Dermis microvascular lymphatic vessel endothelial cell (primary cell): ENCODE measurements at places on chromosomes 2 and 18. TPM values are rescaled to one million over a fixed set of nuclear protein-coding genes. Genes with fewer than 3 reads are reported as not detected.

DNA sequence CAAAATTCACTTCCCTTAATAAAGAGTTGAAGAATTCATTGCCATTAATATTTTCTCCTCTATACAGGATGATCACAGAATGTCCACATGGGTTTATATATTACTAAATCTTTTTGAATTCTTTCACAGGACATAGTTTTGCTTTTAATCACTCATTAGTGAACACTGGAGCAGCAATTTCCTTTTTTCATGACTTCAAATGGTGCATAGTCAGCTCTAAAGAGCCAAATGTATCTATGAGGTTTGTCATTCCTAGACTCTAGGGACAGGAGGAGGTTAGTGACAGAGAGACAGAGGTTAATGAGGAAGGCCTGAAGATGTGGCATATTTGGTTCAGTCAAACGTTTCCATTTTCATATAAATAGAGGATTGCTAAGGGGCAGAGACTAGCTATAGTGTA, 111.8 kb downstream of the FSHR start:
- DNase-seq: no peak

- DNase-seq: peak; percentile 40
These were observed 948.0 kb downstream of the DSC3 start for GRCh38 chr18:30094556-30094955.

DNA sequence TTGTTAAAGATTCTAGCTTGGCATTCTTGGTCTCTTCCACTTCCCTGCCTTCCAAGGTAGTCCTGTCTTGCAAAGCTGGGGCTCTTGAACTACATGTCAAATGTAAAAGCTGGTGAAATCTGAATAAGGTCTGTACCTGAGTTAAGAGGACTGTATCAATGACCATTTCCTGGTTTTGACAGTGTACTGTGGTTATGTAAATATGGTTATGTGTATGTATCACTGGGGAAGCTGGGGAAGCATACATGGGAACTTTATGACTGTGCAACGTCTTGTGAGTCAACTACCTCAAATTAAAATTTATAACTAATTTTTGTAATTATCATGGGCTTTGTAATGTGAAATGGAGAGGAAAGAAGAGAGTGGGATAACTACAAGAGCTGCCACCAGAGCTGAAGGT, 81.7 kb downstream of the COL4A4 start:
- DNase-seq: no peak

DNA sequence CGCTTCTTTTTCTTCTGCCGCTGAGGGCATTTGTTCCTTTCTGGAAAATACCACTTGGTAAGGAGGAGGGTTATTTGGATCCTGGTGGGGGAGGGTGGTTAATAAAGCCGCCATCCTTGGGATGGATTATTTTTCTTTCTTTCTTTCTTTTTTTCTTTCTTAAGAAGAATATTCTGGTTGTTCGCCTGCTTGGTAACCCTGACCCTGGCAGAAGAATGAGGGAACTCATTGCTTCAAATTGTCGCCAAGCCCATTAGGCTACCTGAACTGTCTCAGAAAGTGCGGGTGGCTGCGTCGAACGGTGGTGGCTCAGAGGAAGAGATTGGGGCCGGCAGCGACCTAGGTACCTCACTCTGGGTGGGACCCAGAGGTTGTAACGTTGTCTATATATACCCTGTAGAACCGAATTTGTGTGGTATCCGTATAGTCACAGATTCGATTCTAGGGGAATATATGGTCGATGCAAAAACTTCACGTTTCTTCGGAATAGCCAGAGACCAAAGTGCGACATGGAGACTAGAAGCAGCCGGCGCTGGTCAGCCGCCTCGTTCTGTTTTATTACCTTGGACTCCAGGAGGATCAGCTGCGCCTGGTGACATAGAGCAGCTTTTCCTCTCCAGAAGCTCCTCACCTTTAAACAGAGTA, 1.3 kb upstream of the HOXD4 start:
- no peak for DNase-seq

Gene AQP12B
- not detected in 2 replicates for total RNA-seq

DNA sequence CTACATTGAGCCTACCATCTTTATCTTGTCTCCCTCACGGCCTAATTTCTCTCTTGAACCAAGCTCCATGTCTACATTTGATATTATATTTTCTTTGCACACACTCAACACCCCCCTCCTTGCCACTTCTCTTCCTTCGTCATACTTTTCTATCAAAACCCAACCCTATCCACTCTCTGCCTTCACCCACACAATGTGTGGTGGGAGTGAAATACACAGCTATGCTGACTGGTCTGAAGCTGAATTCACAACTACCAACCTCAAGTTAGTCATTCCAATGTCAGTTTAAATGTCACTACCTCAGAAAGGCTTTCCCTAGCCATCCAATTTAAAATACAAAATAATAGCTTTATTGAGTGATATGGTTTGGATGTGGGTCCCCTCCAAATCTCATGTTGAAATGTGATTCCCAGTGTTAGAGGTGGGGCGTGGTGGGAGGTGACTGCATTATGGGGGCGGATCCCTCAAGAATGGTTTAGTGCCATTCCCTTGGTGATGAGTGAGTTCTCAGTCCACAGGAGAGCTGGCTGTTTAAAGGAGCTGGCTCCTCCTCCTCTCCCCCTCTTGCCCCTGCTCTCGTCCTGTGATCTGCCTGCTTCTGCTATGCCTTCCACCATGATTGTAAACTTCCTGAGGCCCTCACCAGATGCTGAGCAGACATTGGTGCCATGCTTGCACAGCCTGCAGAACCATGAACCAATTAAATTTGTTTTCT, 112.1 kb downstream of the DTNB start:
- no peak for DNase-seq

- peak; percentile 13 for DNase-seq
These were observed at the start of gene FLACC1 for GRCh38 chr2:201357221-201357620. Gene FLACC1, minus strand, starts transcription at chr2:201357345. Its CDS starts 5,941 bp downstream, at chr2:201351404.

DNA sequence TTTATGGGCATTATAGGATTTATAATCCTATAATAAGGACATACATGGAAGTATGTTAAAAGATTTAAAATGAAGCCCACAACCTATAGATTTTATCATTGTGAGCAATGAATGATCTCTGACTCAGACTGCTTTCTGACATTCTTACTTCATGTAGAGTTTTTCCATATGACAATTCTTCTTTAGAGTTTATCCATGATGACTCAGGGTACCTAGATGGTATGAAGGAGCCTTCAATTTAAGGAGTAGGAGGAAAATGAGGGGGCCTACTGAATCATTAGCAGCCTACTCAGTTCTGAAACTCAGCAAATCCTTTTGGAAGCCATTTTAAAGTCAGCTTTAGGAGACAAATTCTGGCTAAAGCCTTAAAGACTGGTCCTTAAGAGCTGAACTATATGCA, 10.4 kb downstream of the PELI1 start:
- DNase-seq: peak; percentile 18

DNA sequence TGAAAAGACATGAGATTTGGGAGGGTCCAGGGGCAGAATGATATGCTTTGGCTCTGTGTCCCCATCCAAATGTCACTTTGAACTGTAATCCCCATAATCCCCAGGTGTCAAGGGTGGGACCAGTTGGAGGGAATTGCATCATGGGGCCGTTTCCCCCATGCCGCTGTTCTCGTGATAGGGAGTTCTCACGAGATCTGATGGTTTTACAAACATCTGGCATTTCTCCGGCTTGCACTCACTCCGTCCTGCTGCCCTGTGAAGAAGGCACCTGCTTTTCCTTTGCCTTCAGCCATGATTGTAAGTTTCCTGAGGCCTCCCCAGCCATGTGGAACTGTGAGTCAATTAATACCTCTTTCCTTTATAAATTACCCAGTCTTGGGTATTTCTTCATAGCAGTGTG, 51.4 kb downstream of the LPIN1 start:
- DNase-seq: no peak

- peak; percentile 56 for DNase-seq
These were observed at the start of gene SLC19A3 for GRCh38 chr2:227717687-227718567. Gene SLC19A3, minus strand, starts transcription at chr2:227718028. Its CDS starts 15,710 bp downstream, at chr2:227702318.

DNA sequence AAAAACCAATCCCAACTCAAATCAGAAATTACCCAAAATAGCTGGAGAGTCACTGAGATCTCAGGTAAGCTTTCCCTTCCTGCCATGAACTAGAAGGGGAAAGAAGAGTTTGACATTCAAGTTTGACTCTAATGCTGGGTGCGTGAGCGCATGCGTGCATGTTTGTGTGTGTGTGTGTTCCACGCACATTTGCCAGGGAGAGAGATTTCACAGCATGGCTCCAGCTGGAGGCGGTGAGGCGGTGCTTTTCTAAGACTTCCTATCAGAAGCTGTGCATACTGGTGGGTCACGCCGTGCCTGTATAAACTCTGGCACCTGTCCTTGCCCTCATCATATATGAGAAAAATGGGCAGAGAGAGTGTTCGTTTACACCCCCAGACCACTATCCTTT, 116.2 kb downstream of the MSH2 start:
- no peak for DNase-seq

Gene TUBA4B
- total RNA-seq: not detected in 2 replicates

DNA sequence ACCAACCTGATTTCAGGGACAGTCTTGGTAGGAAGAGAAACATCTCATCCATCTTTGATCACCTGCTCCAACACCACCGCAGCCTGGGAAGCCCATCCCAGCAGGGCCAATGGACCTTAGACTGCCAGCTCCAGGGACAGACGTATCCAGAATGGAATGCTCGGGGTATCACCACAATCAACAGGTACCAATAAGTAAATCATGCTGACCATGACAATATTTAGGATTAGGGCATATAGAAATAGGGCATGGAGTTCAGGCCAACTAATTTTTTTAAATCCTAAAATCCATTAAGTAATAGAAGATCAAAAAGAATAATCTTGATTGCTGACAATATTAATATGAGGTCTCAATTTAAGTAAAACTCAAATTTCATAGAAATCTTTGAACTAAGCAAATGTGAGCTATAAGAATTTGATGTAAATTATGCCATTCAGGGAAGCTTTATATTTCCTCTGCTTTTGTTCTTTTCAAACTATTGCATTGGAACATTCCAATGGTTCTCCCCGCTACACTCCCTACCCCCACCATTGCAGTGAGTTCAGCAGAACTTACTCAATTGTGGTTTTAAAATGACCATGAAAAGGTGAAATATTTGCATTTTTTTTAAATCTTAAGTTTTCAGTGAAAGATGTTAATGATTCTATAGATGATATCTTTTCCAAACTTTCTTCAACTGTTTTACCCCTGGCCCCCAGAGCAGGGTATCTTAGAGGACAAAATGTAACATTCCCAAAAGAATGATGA, 138.6 kb downstream of the DNER start:
- no peak for DNase-seq

- DNase-seq: no peak
These were observed 204.4 kb upstream of the RASGRP3 start for GRCh38 chr2:33272001-33272400.

DNA sequence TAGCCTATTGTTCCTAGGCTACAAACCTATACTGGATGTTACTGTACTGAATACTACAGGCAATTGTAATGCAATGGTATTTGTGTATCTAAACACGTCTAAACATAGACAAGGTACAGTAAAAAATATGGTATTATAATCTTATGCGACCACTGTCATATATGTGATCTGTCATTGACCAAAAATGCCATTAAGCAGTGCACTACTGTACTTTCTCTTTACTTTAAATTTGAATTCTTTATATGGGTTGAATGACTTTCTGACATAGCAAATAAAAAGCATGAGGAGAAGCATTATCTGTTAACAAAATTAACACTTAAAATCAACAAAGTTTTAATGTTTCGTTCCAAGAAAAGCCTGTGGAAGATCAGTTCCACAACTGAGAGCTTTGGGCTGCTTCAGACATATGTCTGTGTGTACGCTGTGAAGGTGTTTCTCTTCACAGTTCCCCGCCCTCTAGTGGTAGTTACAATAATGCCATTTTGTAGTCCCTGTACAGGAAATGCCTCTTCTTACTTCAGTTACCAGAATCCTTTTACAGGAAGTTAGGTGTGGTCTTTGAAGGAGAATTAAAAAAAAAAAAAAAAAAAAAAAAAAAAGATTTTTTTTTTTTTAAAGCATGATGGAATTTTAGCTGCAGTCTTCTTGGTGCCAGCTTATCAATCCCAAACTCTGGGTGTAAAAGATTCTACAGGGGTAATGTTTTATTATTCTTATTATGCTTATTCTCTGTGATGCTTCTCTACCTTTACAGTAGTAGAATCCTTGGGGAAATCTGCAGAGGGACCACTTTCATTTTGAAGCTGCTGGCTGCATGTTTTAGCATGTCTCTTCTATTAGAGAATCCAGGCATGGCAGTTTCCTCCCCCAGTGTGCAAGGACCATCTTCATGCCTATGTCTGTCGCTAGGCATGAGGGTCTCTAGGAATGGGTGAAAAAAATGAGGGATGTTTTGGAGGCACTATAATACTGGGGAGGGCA, 54.5 kb downstream of the SCN2A start:
- DNase-seq: peak; percentile 71

DNA sequence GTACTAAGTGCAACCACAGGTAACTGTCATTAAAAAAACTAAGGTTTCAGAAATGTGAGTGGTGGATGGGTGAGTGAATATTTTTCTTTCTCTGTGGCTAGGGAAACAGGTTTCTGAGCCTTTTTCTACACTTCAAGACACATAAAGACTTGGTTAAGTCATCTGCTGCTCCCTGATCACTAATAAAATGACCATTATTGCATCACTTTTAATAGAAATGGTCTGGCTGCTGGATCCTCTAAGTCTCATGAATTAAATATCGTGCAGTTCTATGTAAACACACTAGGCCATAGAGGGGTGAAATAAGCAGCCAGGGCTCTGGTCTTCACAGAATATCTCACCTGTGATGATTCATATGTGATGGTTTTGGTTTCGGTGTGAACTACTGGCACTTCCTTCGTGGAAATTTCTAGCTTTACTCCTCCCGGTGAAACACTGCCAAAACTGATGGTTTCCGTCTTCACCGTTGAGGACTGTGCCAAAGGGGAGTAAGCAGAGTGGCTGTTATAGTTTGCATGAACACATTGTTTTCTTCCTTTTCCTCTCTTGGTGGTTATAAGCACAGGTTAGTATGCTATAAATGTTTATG, 100.4 kb upstream of the ZBTB14 start:
- no peak for DNase-seq

GRCh38 chr18:68439642-68440041, 275.3 kb downstream of the TMX3 start:
- no peak for DNase-seq

- no peak for DNase-seq
These were observed 38.0 kb upstream of the HPCAL1 start for GRCh38 chr2:10264506-10265328.

Gene REG3A
- total RNA-seq: not detected in 2 replicates

DNA sequence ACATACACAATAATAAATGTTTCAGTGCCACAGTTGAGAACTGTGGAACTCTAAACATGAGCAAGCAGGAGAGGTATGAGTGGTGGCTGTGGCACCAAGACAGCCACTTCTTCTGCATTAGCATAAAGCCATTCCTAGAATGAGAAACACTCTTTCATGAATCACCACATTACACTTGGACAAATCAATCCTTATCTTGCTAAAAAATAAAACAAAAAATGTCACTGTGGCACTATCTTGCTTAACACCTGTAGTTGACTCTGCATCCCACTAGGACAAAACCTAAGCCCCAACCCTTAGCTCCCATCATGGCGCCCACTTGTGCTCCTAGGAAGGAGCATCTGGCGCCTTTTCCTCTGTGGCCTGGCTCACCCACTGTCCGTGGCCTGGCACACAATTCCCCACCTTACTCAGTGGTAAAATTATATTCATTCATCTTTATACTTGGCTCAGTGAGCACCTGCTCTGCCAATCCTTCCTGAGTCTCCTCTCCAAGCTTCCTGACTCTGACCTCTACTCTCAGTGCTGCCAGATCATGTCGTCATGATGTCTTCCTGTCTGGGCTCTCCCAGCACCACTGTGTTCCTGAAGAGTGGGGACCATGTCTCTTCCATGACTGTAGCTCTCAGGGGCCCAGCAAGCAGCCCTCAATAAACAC, 272.9 kb downstream of the LNPK start:
- no peak for DNase-seq

GRCh38 chr18:27136208-27136535, 48.9 kb downstream of the CHST9 start:
- DNase-seq: no peak

Gene TMEM169
- total RNA-seq: 0.13 TPM in 2 replicates
